Iris pigment epithelial cell (primary cell): ENCODE measurements at places on chromosomes 4 and X.

GRCh38 chr4:53010318-53010717 is 148.2 kb downstream of the RASL11B start:
- DNase-seq, result peak; percentile 77

GRCh38 chr4:1722551-1723118 is 1.3 kb downstream of the TACC3 start:
- no peak for DNase-seq

- DNase-seq, result no peak
Observed at GRCh38 chr4:96228463-96228862, 388.6 kb downstream of the PDHA2 start.

GRCh38 chr4:2768921-2769336 is 12.8 kb upstream of the TNIP2 start:
- DNase-seq, result no peak

- DNase-seq, result no peak
Observed at GRCh38 chr4:142034101-142034500, 397.7 kb downstream of the IL15 start.

DNA sequence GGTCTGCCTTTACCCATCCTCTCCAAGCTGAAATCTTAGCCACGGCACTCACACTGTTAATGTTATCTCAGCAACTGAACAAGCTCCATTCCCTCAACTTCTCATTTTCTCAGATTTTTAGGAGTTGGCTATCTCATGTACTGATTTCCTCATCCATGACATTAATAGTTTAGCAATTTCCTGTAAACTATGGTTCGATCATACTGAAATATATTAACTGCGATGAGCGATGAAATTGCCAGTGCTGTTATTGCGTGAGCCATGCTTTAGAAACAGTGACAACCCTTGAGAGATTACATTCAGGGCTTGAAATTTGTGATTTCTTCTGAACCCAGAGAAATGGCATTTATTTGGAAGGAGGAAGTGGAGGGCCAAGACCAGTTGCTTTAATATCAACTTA is 223.7 kb downstream of the GPAT3 start:
- DNase-seq, result no peak

GRCh38 chr4:97457253-97457652 is 686.0 kb downstream of the STPG2 start:
- no peak for DNase-seq

GRCh38 chr4:71537551-71538065 is 198.8 kb downstream of the SLC4A4 start:
- DNase-seq, result no peak

DNA sequence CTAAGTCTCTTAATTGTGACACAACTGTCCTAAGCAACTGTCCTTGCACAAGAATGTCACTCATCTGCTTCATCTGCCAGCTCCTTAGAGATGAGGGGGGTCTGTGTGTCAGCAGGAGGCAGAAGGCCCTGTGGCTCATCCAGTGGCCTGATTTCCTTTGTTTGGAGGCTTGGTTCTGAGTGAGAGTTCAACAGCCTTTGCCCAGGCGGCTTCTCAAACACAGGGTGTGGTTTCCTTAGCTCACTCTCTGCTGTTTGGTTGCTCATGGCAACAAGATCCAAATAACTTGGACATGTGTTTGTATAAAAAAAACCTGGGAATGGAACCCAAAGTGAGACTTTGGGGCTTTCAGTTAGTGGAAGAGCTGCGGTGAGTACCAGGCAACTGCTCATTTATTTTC is 46.6 kb downstream of the MAP7D3 start:
- DNase-seq, result peak; percentile 74
